ENCODE measurements at places on chromosomes 3 and 15.

GRCh38 chr3:47348411-47349154 lies 32.2 kb upstream of the PTPN23 start:
- DNase-seq: no peak

GRCh38 chr3:157094751-157095480 lies 65.0 kb downstream of the CCNL1 start:
- no peak for DNase-seq

GRCh38 chr3:45188719-45189659 lies 37.1 kb downstream of the TMEM158 start:
- DNase-seq: no peak

DNA sequence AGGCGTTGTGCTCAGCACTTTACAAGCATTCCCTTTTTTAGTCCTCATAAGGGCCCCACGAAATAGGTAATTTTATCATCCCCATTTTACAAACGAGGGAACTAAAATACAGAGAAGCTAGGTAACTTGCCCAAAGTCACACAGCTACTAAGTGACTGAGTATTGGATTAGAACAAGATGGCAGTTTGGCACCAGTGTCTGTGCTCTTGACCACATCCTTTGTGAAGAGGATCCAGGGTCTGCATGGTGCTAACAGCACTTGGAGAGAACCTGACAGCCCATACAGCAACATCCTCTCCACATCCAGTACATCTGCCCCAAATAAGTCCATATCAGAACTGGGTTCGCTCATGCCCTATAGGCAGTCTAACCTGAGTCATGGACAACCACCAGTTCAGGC lies 21.8 kb upstream of the DAPK2 start:
- no peak for DNase-seq

DNA sequence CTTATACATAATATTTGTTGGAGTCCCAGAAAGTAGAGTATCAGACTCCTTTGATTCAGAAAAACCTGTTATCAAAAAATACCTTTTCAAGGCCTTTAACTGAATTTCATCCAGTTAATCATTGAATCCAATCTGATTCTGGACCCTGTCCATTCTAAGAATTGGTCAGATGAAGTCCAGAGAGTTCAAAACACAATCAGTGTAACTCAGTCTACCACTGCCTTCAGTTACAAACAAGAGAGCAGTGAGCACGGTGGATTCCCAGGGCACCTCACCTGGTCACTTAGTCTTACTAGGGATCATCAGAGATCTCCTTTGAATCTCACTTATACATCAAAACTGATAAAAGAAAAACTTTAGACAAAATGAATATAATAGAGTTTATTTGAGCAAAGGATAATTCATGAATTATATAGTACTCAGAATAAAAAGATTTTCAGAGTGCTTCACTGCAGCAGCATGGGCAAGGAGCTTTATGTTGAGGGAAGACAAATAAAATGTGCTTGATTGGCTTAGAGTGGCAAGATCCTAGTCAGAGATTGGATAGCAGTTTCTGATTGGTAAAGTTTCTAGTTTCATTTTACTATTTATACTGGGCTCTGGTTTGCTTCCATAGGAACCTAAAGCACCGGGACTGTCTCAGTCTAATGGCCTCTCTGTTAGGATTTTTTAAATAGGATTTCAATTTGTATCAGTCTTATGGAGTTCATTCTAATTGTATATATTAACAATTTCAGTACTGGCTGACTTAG lies 474.9 kb upstream of the GOLIM4 start:
- no peak for DNase-seq

DNA sequence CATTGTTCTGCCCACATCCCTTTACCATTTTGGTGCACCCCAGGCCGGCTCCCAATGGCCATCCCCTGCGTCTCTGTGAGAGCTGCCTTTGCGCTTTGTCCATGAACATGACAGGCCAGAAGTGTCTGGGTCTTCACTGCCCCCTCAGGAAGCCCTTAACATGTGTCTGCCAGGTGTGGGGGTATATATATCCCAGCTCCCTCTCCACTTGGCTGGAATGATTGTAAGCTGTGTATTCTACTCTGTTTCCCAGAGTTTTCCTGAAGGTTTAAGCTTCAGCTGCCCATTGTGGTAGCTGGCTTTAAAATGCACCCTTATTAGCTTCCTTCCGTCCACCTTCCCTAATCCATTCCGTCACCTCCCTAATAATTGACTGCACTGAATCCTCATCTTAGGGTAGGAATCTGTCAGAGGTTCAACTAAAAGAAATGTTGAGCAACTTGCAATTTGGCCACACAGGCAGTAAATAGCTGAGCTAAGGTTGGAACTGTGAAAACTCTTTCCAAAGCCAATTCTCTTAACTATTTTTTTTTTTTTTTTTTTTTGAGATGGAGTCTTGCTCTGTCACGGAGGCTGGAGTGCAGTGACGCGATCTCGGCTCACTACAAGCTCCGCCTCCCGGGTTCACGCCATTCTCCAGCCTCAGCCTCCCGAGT lies 30.4 kb upstream of the UBE2E1 start:
- DNase-seq: no peak

GRCh38 chr3:126499401-126499800 lies 18.2 kb downstream of the UROC1 start:
- no peak for DNase-seq

DNA sequence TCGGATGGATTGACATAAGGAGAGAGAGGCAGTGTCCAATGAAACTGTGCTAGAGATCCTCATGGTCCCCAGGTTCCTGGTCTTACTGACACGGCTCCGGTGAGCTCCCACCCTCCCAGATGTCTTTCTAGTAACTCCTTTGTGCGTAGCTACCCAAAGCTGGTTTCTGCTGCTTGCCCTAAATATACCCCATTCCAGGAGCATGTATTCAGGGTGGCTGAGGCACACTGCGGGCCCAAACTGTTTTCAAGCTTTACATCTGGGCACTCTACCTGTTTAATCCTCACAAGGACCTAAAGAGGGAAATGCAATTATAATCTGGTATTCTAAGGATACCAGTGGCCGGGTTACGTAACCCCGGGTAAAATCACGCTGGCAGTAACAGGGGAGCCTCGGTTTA lies 161.2 kb upstream of the NSMCE3 start:
- DNase-seq: no peak

DNA sequence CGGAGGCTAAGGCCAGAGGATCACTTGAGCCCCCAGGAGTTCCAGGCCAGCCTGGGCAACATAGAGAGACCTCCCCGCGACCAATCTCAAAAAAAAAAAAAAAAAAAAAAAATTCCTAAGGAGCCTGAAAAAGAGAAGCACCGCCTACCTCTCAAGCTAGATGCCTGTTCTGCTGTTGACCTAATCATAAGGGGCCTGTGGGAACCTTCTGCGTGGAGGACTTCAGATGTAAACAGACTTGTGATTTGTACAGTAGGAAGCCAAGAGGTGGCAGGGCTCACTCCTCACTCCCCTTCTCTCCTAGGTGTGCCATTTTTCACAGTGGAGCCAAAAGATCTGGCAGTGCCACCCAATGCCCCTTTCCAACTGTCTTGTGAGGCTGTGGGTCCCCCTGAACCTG lies 3.2 kb downstream of the TYRO3 start:
- DNase-seq: no peak

DNA sequence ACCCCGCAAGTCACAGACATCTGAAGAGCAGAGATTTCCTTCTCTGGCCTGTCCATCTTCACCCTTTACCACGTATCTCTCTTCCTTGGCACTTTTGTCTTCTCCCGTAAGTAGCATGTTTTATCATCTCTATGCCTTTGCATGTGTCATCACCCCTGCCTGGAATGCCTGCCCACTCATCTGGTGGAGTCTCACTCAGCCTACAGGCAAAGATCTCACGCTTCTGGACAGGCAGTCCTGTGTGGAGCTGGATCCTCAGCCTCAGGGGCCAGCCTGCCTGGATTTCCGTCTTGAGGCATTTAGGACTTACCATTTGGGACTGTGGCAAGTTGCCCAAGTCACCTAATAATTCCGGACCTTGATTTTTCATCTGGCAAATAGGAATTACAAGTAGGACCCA lies 114.3 kb upstream of the CACNA2D3 start:
- DNase-seq: no peak

GRCh38 chr3:61783993-61784718 lies 222.8 kb downstream of the PTPRG start:
- DNase-seq: peak; percentile 42

GRCh38 chr15:42726114-42726513 lies 10.8 kb downstream of the CDAN1 start:
- DNase-seq: no peak

- no peak for DNase-seq
Measured at GRCh38 chr15:96766366-96766765, 435.9 kb downstream of the NR2F2 start.

DNA sequence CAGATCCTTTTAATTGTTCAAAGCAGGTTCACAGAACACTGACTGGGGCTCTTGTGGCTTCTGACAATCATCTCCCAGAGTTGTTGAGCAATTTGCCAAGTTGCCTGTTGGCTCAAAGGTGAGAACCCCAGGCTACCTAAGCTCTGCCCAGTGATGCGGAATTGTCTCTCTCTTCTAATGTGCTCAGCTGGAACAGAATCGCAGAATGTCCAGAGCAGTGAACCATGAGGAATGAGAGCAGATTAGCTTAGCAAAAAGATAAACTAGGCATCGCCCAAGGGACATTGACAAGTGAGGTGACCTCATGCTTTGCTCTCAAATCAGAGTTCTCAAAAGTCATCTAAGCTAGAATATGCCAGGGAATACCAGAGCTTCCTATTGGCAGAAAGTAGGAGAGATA lies 148.1 kb downstream of the WDR76 start:
- DNase-seq: no peak

DNA sequence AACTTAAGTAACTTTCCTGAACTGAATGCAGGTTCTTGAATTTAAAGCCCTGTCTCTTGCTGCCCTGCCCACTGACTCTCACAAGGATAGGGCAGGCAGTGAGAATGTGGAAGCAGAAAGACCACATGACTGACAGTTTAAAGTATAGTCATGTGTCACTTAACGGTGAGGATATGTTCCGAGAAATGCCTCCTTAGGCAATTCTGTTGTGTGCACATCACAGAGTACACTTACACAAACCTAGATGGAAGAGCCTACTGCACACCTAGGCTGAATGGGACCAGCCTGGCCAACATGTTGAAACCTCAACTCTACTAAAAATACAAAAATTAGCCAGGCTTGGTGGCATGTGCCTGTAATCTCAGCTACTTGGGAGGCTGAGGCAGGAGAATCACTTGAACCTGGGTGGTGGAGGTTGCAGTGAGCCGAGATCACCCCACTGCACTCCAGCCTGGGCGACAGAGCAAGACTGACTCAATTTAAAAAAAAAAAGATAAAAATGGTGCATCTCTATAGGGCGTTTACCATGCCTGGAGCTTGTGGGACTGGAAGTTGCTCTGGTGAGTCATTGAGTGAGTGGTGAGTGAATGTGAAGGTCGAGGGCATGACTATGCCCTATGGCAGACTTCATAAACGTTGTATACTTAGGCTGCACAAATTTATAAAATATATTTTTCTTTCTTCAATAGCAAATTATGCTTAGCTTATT lies 18.9 kb upstream of the COPG1 start:
- DNase-seq: no peak

DNA sequence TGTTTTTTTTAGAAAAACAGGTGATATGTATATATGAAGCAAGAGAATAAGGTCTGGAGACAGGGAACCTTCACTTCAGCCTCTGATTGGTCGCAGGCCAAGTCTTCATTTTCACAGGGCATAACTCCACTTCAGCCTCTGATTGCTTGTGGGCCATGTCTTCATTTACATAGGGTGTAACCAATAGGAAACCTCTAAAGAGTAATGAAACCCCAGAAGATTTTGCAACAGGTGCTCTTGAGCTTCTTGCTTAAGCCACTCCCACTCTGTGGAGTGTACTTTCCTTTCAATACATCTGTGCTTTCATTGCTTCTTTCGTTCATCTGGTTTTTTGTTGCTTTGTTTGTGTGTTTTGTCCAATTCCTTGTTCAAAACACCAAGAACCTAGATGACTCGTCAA lies 22.6 kb upstream of the SCG3 start:
- no peak for DNase-seq

DNA sequence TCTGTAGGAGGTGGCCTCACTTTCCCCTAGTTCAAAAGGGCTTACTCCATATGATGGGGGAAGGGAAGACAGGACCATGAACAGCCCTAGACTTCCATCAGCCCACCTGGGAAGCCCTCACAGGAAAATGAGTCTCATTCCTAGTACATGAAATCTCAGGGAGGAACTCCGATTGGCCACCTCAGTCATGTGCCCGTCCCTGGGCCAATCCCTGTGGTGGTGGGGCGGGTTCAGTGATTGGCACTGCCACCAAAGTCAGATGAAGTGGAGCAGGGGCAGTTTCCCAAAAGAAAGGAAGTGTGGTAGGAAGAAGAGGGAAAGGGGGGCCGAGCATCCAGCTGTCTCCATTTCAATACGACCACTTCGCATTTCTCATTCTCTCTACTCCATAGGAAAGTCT lies 25.9 kb upstream of the GP9 start:
- DNase-seq: no peak

DNA sequence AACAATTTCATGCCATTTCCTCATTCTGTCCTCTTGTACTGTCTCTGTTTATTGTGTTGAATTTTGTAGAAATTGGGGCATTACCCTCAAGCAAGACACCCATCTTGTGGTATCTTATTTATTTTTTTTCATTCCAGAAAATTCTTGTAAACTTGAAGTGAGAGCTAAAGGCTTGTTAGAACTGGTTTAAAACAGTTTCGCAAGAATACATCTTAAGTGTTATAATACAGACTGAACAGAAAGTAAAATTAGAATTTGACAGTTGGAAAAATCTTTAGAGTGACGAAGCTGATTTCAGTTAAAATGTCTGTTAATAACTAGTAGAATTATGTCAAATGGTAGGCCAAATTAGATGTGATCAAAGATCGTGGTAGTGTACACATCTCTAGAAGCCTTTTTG lies 26.9 kb downstream of the RNF13 start:
- no peak for DNase-seq

DNA sequence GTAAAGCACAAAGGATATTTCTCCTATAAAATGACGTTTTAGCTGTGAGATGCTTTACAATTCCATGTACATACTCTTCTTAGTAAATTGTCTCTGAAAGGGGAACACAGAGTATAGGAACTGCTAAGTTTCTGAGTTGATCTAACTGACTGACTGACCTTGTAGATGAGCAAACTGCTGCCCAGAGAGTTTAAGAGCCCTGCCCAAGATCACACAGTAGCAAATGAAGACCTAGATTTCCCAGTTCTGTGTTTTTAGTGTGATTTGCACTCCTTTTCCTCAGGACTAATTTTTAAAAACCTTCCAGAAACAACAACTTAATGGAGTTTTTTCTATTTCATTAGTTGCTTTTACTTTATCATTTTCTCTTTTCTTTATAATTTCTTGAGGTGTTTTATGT lies 247.7 kb downstream of the PDCD6IP start:
- DNase-seq: no peak

- DNase-seq: no peak
Measured at GRCh38 chr3:139473155-139473771, 3.1 kb downstream of the RBP2 start.

GRCh38 chr15:57509126-57509525 lies 82.6 kb upstream of the MYZAP start:
- DNase-seq: no peak
